ENCODE measurements at places on chromosomes 6 and 20.
A peak's percentile ranks its signal among the peaks of the same experiment; 100 is the strongest.

DNA sequence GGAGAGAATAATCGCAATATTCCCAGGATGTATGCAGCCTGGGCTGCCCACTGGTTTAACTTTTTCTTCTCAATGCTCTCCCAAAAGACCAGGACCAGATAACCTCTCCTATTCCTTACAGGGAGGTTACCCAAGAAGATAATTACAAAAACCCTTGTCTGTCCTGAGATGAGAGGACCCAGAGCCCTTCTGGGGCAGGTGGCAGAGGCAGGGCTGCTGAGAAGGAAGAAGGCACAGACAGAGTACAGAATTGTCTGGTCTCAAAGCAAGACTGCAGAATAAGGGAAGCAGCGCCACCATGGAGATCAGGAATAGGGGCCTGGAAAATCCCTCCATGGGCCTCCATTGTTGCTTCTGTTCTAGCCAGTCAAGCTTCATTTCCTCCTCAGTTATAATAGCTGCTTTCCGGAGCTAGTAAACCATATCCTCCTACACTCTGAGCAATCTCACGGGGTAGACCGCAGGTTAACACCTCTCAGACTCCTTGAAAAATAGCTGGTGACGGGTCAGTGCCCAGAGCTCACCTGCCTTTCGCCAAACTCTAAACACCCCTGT is 463 bp upstream of the HLA-DMB start:
- no peak for DNase-seq

- DNase-seq: no peak
These were observed 94.4 kb downstream of the NCR2 start for GRCh38 chr6:41429506-41430504.

DNA sequence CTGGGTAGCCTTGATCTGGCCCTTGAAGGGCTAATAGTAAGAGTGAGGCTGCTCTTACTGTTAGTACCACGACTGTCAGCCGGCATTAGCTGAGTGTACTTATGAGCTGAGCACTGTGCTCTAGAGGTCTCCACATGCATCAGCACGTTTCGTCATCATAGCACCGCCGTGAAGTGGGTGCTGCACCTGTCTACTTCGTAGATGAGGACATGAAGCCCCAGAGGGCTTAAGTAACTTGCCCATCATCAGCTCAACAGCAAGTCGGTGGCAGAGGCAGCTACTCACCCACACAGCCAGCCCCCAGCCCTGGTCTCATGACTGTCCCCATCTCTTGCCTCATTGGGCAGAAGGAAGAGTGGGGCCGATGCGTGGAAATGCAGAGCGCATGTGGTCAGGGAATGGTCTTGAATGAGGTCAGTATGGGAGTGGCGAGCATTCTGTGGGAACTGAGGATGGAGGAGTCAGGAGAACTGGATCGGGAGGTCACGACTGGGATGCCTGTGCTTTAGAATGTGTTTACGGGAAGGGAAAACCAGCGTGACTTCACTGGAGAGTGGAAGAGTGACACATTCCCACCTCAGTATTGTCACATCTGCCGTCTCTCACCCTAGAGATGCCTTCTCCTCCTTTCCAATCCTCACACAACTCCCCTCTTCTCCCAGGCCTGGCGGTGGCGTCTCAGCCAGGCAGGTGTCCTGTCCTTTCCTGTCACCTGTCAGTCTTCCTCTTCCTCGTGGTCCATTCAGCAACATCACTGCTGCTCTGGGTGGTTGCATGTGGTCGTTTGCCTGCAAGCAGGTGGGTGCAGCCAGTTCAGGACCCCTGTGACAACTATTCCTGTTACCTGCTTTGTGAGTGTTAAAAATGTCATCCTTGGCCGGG is 6.0 kb downstream of the SYTL3 start:
- DNase-seq: peak; percentile 70

DNA sequence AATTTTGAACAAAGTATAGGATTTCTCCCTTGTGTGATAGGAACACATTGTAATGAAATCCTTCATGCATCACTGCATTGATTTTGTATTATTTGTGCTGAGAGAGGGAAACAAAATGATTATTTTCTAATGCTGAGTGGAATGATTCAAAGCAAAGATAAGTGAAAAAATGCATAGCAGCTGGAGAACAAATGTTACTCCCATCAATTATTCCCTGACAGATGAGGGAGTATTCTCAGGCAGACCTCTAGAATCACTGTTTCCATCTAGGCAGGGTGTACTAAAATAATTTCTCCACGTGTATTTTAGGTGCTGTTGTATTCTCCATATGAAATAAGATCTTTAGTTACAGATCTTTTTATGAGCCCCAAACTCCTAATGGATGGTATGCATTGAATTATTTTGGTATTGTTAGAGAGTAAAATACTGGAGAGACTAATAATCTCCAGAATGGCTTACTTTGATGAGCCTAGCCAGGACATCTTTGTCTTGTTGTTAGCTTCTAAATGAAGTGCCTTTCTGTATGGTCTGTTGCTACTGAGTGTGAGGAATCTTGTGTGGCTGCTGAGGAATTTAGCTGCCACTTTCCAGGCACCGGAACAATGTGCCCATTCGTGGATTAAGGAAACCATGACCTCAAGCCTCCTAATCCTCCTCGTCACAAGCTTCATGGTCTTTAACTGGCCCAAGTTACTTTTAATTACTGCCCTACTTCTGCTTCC is 39.6 kb downstream of the RNF217 start:
- DNase-seq: no peak

- DNase-seq: no peak
These were observed 417.1 kb downstream of the CDC5L start for GRCh38 chr6:44804546-44805159.

GRCh38 chr20:57596358-57596757 is 23.9 kb downstream of the ZBP1 start:
- no peak for DNase-seq
